ENCODE measurements at places on chromosomes 7 and 10. TPM values are rescaled to one million over a fixed set of nuclear protein-coding genes. Genes with fewer than 3 reads are reported as not detected.

DNA sequence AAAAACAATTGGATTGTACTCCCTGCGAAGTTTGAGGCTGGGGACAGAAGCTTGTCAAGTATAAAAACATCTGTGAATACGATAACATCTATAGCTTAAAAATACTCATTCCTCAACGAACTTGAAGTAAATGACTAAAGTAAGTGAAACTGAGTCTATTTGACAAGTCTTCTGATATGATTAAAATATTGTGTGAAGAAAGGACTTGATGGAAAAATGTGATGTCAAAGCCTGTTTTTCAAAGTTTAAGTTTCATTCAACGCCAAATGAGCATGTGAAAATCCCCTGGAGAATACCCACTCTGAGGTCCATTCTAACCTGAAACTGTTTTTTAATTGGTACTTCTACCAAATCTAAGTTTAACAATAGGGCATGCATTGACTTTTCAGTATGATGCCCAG is 122.3 kb upstream of the MDFIC start:
- no peaks in the 10 kb centered on the region for H3K36me3 ChIP-seq
- no peaks in the 10 kb centered on the region for H3K4me1 ChIP-seq
- DNase-seq: no peak
- H3K27ac ChIP-seq: no peak overlapping the region
- no peaks in the 10 kb centered on the region for H3K27me3 ChIP-seq
- H3K4me3 ChIP-seq: no peak overlapping the region

BLNK gene
- total RNA-seq: not detected

CPXM2 gene
- 1.4 TPM for total RNA-seq

- DNase-seq: no peak
- H3K36me3 ChIP-seq: no peaks in the 10 kb centered on the region
- H3K4me1 ChIP-seq: peaks cover 2% of the 10 kb centered on the region
- H3K27me3 ChIP-seq: peaks cover 59% of the 10 kb centered on the region
- H3K27ac ChIP-seq: no peak overlapping the region
- H3K4me3 ChIP-seq: no peak overlapping the region
Measured at GRCh38 chr10:7417807-7418206, 7.0 kb upstream of the SFMBT2 start.

DNA sequence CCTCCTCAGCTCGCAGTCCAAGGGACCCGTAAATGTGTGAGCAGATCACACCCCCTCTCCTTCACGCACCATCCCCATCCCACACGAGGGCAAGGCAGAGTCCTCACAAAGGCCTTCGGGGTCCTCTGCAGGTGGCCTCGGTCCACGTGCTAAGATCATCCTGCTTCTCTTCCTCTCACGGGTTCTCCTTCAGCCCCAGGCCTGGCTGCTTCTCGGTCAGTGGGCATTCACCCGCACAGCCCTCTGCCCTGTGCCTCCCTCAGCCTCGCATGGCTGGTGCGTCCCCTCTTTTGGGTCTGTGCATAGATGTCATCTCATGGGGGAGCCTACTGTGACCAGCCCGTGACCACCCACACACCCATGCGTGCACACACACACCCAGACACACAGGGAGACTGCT is 17.3 kb upstream of the FOXL3 start:
- H3K36me3 ChIP-seq: no peaks in the 10 kb centered on the region
- H3K27me3 ChIP-seq: no peaks in the 10 kb centered on the region
- DNase-seq: no peak
- H3K27ac ChIP-seq: no peak overlapping the region
- no peak overlapping the region for H3K4me3 ChIP-seq

CXCL12 gene
- total RNA-seq: 13.5 TPM

DNA sequence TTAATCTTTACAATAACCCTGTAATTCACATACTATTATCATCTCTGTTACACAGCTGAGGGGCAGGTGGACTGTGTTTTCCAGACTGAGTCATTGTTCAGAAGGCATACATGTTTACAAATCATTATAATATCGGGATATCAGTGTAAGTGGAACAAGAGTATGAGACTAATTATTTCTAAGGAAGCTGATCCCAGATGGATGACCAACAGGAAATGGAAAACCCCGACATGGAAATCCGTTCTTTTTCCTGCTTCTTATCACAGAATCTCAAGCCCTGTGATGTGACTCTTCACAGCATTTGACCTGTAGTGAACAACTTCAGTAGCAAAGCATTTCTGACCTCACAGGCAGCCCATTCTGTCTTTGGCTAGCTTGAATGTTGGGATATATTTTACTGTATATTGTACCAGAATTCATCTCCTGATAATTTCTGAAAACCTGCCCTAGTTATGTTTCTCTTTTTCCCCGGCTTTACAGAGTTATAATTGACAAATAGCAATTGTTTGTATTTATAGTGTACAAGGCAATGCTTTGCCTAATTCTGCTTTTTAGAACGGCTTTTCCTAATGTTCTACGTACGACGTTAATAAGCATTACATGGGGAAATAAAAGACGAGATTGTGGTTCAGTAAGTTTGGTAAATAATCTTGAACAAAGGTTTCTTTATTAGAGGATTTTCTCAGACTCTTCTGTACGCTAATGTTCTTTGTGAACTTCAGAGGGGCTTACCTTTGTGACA is 78.6 kb upstream of the SYPL1 start:
- DNase-seq: no peak
- no peaks in the 10 kb centered on the region for H3K27me3 ChIP-seq
- H3K36me3 ChIP-seq: no peaks in the 10 kb centered on the region
- no peaks in the 10 kb centered on the region for H3K4me1 ChIP-seq
- no peak overlapping the region for H3K27ac ChIP-seq

DNA sequence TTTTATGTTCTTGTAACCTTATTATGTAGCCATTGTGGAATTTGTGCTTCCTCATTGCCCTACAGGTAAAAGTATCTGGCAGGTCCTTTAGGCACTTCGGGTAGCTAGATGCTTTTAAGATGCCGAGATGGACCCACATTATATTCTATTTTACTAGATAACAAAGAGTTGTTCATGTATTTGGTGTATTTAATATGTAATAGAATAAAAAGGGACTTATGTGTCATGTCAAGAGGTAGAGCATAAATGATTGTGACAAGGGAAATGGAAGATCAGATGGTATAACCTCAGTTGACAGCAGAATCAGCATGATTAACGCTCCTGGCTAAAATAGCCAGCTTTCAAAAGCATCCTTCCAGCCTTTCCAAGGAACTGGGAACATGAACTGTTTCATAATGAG is 50.6 kb downstream of the NPY start:
- DNase-seq: no peak
- H3K27ac ChIP-seq: no peak overlapping the region
- H3K4me1 ChIP-seq: peaks cover 4% of the 10 kb centered on the region
- H3K36me3 ChIP-seq: no peaks in the 10 kb centered on the region
- H3K4me3 ChIP-seq: no peak overlapping the region
- H3K27me3 ChIP-seq: no peaks in the 10 kb centered on the region

DNA sequence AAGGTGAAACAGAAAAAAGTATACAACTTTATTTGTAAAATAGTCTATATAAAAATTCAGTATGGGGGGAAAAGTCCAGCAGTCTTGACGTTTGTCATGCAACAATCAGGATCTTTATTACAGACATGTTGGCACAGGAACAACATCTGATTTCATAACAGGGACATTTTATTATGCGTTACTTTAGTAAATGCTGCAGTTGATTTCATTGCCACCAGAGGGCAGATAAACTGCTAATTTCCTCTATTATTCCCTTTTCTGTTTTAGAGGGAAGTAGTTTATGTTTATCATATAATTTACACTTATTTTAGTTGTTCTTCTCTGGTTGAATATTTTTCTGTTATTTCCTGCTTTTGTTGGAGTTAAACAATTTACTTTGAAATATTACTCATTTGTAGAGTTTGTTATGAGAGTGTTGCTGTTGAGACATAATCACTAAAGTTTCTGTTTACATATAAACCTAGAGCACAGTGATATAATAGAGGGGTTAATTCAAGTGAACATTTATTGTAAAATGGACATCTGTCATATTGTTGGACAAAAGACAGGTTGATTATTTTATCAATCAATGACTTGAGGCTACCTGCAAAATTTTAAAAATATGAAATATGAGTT is 3.3 kb downstream of the PLXDC2 start:
- H3K4me3 ChIP-seq: no peak overlapping the region
- no peaks in the 10 kb centered on the region for H3K36me3 ChIP-seq
- peaks cover 18% of the 10 kb centered on the region for H3K27me3 ChIP-seq
- DNase-seq: no peak
- H3K4me1 ChIP-seq: no peaks in the 10 kb centered on the region

DNA sequence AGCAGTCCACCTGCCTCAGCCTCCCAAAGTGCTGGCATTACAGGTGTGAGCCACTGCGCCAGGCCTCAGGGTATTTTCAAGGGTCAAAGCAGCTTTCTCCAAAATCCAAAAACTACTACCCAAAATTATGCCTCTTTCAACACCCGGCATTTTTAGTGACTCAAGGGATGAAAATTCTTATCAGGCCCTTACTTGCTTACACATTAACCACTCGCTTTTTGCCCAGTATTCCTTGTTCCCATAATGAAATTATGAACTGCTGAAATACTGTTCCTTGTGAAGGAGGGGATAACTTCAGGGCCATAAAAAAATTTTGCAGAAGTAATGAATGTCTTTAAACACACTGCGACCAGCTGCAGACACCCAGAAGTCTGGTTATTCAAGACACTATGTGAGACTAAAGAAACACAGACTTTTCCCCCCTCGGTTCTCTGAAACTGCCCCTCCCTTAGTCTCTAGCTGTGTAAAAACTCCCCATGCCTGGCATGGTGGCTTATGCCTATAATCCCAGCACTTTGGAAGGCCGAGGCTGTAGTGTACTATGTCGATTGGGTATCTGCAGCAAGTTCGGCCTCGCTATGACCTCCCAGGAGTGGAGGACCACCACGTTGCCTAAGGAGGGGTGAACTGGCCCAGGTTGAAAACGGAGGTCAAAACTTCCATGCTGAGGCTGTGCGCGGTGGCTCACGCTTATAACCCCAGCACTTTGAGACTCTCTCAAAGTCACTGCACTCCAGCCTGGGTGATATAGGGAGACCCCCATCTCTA is 12.0 kb downstream of the FXYD4 start:
- peaks cover 6% of the 10 kb centered on the region for H3K4me1 ChIP-seq
- no peak overlapping the region for H3K27ac ChIP-seq
- H3K27me3 ChIP-seq: no peaks in the 10 kb centered on the region
- peaks cover 34% of the 10 kb centered on the region for H3K36me3 ChIP-seq
- DNase-seq: no peak

GRCh38 chr7:28815369-28815927 is 142.7 kb downstream of the TRIL start:
- H3K27ac ChIP-seq: no peak overlapping the region
- H3K4me1 ChIP-seq: no peaks in the 10 kb centered on the region
- no peak overlapping the region for H3K4me3 ChIP-seq
- no peak for DNase-seq
- H3K27me3 ChIP-seq: no peaks in the 10 kb centered on the region
- no peaks in the 10 kb centered on the region for H3K36me3 ChIP-seq

DNA sequence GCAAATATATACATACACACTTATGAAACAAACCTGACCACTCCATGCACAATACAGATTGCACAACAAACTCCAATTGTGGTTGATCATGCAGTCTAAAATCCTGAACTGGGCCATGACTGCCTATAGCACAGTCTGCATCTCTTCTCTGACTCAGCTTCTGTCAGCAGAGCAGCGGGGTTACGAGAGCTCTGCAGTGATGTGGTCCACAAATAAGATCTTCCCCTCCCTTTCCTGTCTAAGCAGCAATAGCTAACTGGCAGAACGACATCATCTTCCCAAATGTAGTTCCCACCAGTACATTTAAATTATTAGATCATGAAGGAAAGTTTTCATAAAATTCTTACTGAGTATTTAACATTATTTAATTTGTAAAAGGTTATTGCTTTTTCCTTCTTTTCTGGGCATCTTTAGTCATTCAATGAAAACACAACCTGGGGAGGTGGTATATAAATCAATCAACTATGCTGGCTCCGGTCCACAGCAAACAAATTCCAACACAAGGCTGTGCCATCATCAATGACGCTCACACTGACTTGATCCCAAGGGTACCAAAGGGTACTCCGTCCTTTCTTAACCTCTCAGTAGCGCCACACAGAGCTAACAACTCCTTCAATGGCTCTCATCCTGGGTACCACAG is 17.1 kb downstream of the ARHGAP21 start:
- DNase-seq: no peak
- no peaks in the 10 kb centered on the region for H3K4me1 ChIP-seq
- H3K27ac ChIP-seq: no peak overlapping the region
- H3K4me3 ChIP-seq: no peak overlapping the region
- H3K27me3 ChIP-seq: no peaks in the 10 kb centered on the region

DNA sequence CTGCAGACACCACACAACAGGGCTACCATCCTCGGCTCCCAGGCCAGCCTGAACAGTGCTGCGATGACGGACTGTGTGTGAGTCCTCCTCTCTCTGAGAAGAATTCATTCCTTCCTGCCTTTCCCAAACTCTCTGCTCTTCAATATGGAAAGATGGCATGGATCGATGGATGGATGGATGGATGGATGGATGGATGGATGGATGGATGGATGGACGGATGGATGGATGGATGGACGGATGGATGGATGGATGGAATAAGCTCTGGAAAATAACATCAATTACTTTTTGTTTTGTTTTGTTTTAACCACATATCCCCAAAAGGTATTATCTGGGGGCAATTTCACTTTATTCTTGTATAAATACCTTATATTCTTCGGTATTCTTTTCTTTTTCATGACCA is 151.9 kb downstream of the AKR1D1 start:
- H3K27me3 ChIP-seq: no peaks in the 10 kb centered on the region
- no peak for DNase-seq
- no peak overlapping the region for H3K4me3 ChIP-seq

FFAR4 gene
- total RNA-seq: not detected

DTX2 gene
- 45.4 TPM for total RNA-seq

- H3K27ac ChIP-seq: no peak overlapping the region
- no peak for DNase-seq
- H3K4me1 ChIP-seq: no peaks in the 10 kb centered on the region
- H3K36me3 ChIP-seq: no peaks in the 10 kb centered on the region
- H3K4me3 ChIP-seq: no peak overlapping the region
Measured at GRCh38 chr10:112258407-112258806, 24.8 kb upstream of the TECTB start.

GRCh38 chr7:80859272-80859970 is 59.4 kb downstream of the SEMA3C start:
- no peaks in the 10 kb centered on the region for H3K4me1 ChIP-seq
- H3K4me3 ChIP-seq: no peak overlapping the region
- no peak for DNase-seq
- H3K27ac ChIP-seq: no peak overlapping the region
- H3K27me3 ChIP-seq: no peaks in the 10 kb centered on the region

LIPF gene
- not detected for total RNA-seq

GRCh38 chr7:22142572-22142971 is 196.9 kb upstream of the CDCA7L start:
- peaks cover 66% of the 10 kb centered on the region for H3K36me3 ChIP-seq
- H3K27me3 ChIP-seq: no peaks in the 10 kb centered on the region
- H3K4me1 ChIP-seq: peaks cover 18% of the 10 kb centered on the region
- no peak for DNase-seq
- peak overlapping the region; percentile 54 for H3K4me3 ChIP-seq

TSPAN15 gene
- total RNA-seq: 10.1 TPM

ADAMTS14 gene
- 0.79 TPM for total RNA-seq

- H3K36me3 ChIP-seq: no peaks in the 10 kb centered on the region
- H3K27ac ChIP-seq: peak overlapping the region; percentile 55
- no peaks in the 10 kb centered on the region for H3K4me1 ChIP-seq
- no peaks in the 10 kb centered on the region for H3K27me3 ChIP-seq
- no peak for DNase-seq
- no peak overlapping the region for H3K4me3 ChIP-seq
Measured at GRCh38 chr7:1611708-1612241, 41.9 kb upstream of the PSMG3 start.

TAF5 gene
- 8.7 TPM for total RNA-seq

CRPPA gene
- 4.2 TPM for total RNA-seq

TRIL gene
- total RNA-seq: 3.3 TPM

CYP2C18 gene
- total RNA-seq: 0.16 TPM

Measured in endodermal cell (in vitro differentiated cells).